ENCODE measurements at places on chromosomes 13 and 19.

DNA sequence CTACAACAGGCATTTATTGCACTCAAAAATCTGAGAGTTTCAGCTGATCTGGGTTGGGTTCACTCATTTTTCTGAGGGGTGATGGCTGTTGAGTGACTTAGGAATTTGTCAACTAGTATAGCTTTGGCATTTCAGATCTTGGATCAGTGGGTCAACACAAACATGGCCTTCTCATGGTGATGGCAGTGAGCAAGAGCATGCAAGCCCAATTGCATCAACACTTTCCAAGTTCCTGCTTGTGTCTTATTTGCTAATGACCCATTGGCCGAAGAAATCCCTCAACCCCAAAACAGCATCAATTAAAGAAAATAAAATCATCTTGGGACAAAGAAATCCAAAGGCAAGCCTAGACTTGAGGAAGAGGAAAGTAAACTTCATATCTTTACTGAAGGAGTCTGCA lies 23.9 kb upstream of the MYCBP2 start:
- DNase-seq: no peak

DNA sequence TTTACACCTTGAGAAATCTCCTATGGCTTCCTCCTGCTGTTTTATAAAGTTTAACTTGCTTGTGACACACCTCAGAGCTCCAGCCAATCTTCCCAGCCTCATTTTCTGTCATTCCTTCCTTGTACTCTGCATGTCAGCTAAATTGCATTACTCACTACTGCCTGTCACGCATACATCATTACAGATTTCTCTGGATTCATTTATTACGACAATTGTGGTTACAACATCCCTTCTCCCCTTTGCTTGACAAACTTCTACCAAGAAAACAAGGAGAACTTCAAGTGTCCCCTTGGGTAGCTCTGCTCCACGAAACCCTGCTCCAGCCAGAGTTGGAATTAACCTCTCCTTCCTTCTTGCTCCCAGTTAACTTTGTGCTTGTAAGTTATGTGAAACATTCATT lies 22.0 kb upstream of the GPR18 start:
- DNase-seq: no peak

DNA sequence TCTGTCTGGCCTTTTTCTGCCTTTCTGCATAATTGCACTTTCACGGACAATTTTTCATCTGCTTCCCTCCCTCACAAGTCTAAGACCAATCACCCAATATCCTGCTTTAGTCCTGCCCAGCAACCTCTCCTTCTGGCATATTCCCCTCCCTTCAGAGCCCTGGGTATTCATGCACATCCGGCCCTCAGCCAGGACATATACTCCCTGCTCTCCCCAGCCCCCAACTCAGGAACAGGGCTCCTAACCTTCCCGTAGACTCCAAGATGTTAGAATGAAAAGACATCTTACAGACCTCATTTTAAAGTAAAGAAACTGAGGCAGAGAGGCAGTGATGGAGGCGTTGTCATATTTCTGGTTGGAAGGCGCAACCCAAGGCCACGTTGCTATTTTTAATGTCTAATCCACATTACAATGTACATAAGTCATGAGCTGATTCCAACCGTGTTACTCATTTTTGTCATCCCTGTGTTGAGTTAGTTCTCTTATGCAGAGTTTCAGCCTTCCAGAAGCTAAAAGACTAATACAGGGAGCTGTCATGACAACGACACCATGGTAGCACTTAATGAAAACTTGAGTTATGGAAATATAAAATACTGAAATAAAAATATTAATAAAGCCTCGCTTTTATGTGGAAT lies 209.2 kb downstream of the TSHZ3 start:
- no peak for DNase-seq

DNA sequence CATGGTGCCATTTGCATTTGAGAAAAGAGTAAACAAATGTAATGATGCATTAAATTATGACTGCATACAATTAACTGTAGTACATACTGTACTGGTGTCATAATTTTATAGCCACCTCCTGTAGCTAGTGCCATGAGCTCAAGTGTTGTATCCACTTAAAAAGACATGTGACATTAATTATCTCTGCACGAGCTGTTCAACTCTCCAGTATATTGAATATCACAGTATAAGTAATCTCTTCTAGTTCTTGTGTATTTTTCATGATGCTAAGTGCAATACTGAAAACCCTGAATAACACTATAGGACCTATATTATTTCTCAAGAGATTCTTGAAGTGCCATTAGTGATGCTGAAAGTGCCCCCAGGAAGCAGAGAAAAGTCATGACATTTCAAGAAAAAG lies 387.3 kb downstream of the PCDH17 start:
- DNase-seq: no peak

DNA sequence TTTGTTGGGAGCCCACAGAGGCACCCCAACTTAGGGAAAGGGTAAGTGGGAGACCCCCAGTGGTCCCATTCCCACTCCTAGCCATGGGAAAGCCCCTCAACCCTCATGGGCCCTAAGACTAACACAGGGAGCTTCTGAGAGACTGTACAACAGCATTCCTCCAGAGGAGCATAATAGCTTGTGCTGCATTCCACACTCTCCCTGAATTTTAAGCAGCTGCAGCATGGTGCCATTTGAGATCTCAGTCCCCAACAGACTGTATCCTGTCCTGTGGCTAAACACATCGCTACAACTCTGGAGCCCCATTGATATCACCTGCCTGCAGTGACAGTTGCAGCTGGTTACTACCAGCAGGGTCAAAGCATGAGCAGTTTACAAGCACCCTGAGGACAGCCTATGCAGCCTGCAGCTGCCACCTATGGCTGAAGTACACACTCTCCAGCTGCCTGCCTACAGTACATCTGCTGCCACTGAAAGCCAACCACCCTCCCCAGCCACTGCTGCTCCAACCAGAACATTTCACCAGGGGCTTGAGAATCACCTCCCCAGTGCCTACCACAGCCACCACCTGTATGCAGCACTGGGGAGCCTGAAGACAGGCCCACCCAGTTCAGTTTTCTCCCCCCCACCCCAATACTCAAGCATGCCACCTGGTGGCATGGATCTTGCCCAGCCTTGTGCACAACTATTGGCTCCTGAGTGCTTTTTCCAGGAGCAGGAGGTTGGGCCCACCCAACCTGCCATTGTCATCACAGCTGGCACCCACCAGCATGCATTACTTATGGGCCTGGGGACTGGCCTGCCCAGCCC lies 557.3 kb downstream of the GPC5 start:
- no peak for DNase-seq

DNA sequence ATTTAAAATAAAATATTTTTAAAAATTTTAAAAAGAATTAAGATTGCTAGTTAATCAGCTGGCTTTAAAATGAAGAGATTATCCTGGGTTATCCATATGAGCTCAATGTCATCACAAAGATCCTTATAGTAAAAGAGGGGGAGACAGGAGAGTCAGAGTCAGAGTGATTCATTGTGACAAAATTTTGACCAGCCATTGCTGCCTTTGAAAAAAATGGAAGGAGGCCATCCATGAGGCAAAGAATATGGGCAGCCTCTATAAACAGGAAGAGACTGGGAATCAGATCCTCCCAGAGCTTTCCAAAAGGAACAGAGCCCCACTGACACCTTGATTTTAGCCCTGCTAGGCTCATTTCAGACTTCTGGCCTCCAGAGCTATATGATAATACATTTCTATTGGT lies 9.3 kb upstream of the RUBCNL start:
- DNase-seq: no peak

GRCh38 chr13:99357941-99358340 lies 50.7 kb upstream of the GPR183 start:
- DNase-seq: no peak
